ENCODE measurements at places on chromosomes 3 and 15.

- no peak for DNase-seq
Measured at GRCh38 chr15:77454951-77455350, 34.3 kb downstream of the HMG20A start.

DNA sequence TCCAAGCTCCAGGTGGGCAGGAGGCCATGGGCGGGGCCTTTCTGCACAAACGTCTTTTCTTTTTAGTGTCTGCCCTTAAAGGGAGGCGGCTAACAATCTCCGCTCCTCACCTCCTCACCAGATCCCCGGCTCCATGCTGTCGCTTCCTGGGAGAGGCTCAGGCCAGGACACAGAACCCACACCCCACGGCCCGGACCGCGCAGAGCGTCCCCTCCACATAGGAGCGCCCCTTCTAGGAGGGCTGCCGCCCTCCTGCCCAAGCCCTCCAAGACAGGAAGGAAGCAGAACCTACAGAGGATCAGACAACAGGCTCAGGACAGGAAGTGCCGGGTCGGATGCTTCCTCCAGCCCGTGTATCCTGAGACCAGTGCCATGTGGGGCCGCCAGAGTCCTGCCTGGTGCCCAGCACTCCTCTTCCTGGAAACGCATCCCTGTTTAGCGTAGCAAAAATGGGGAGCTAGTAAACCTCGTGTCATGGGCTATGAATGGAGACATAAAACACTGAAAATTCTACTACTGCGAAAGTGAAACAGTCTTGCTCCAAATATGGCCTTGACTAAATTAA lies 83.2 kb upstream of the ATP10A start:
- DNase-seq, result no peak

- DNase-seq, result no peak
Measured at GRCh38 chr3:10994306-10994705, 1.8 kb downstream of the SLC6A1 start.

DNA sequence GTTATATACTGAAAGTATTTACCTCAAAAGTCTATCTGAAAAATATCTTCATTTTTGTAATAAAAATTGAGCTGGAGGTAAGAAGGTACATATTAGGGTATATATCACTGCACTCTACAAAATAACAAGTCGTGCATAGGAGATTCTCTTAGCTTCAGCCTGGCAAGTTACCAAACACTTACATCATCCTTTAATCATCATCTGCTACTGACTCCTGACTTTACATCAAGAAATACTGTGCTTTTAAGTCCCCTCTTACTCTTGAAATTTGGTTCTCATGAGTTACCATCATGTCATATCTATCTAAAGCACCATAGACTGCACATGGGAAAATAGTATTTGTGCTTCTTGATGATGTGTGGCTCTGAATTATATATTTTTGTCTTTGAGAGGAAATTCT lies 50.8 kb downstream of the LYSMD4 start:
- peak; percentile 89 for DNase-seq

GRCh38 chr3:150890295-150890694 lies 14.9 kb downstream of the MINDY4B start:
- peak; percentile 18 for DNase-seq

DNA sequence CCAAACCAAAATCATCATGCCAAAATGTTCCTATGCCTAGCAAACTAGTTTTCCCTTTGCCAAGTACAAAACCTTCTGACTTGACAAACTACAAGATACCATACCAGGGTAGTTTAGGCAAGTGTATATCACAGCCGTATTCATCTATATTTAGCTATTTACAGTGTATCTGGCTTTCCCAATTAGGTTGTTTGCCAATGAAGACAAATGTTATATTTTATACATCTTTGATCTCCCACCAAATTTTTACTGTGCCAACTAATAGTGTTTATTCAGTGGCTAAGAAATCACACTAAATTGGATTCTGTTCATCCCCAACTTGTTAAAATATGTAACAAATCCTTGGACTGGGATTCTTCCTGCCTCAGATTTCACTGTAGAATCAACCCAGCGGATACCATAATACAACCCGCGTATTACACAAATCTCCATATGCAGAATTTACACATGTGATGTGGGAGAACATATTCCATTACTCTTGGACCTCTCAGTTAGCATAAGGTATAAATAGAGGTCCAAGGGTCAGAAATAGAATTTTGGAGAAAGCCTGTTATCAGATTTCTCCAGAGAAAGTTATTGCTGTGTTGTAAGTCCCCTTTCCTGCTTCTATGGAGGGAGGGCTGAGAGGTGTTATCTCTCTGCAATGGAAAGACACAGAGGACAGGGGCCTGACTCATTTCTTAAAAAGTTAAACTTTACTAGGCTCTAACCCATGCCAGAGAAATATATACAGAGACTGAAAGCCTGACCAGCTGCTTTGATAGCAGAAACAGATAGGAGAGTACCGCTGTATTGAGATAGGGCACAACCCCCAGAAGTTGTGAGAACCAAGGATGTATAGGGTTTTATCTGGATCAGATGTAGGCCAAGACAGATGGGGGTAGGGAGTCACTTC lies 467.0 kb downstream of the FGF12 start:
- DNase-seq, result no peak

- DNase-seq, result peak; percentile 5
Measured at GRCh38 chr15:55124616-55125015, 72.1 kb downstream of the RSL24D1 start.

DNA sequence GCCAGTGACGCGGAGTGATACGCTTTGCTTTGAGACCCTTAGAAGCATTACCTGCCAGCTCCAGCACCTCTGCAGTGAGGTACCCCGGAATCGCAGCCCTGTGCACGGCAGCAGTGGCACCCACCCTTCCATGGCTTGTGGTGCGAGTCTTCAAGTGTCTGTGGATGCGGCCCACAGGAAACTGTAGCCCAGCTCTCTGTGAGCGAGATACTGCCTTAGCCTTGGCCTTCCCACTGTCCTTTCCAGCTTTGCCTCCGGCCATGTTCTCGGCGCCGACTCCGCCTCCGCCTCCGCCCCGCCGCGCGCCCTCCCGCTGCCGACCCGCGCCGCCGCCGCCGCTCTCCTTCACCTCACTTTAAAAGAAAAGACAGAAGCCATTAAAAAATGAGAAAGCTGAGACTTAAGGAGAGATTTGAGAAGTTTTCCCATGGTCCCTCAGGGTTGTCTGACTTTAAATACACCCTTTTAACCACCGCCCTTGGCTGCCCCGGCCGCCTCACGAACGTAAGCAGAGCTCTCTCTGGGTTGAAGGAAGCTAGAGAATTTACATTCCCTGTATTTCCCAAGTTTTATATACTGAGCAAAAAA lies 78.5 kb upstream of the FAM174B start:
- peak; percentile 46 for DNase-seq

- DNase-seq, result peak; percentile 15
Measured at GRCh38 chr3:147572970-147573340, 163.8 kb downstream of the ZIC1 start.

- DNase-seq, result peak; percentile 4
Measured at GRCh38 chr3:85259748-85260147, 301.0 kb downstream of the CADM2 start.

- peak; percentile 96 for DNase-seq
Measured at GRCh38 chr15:58546635-58547627, 115.1 kb downstream of the LIPC start.

DNA sequence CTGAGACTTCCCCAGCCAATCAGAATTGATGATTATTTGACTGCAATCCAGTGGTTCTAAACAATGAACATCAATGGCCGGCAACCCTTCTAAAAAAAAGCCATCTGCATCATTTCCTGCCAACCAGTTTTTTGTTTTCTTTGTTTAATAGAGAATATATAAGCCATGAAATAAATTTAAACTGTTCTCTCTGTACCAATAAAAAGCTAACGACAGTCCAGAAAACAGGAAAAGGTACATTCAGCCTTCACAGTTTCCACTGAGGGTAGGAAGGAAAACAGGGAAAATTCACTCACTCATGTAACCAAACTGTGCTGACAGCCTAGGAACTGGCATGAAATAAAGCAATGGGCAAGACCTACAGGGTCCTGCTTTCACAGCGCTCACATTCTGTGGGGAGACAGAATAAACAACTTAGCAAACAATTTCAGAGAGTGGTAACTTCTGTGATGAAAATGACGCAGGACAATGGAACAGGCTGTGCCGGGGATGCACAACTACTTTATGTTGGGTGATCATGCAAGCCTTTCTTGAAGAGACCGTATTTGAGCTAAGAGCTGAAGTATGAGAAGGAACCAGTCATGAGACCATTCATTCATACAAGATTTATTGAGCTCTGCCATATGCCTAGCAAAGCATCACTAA lies 630.1 kb downstream of the MAGI1 start:
- DNase-seq, result no peak

DNA sequence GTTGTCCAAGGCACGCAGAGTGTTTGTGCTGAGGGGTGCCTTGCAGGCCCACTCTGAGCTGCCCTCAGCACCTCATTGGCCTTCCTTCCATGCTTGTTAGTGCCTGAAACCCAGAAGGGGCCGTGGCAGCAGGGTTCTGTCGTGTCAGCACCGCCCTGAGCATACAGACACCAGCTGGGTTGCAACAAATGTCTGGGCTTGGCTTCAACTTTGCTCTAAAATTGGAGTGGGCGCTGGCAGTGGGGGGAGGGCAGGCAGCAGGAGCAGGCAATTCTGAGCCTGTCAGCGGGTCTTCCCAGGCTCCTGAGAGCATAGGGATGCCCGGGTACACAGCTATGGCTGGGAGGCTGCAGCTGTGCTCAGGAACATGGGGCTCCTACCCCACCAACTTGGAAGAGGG lies 464.3 kb downstream of the EPHA3 start:
- DNase-seq, result no peak

- DNase-seq, result no peak
Measured at GRCh38 chr3:126955004-126955790, 27.7 kb upstream of the PLXNA1 start.

- DNase-seq, result peak; percentile 87
Measured at GRCh38 chr15:73608941-73609340, 24.2 kb downstream of the NPTN start.

DNA sequence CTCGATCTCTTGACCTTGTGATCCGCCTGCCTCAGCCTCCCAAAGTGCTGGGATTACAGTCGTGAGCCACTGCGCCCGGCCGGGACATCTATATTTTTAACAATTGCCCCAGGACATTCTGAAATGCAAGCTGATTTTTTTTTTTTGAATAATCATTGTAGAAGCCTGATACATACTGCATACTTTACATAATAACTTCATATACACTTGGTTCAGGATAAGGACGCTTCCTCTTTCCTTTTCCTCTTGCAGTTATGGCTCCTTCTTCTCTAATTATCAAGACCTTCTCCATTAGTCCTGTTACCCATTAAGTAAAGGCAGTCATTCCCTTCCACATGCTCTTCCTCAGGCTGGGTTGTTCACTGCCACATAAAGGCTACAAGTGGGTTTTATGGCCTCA lies 58.3 kb downstream of the SLCO3A1 start:
- no peak for DNase-seq

DNA sequence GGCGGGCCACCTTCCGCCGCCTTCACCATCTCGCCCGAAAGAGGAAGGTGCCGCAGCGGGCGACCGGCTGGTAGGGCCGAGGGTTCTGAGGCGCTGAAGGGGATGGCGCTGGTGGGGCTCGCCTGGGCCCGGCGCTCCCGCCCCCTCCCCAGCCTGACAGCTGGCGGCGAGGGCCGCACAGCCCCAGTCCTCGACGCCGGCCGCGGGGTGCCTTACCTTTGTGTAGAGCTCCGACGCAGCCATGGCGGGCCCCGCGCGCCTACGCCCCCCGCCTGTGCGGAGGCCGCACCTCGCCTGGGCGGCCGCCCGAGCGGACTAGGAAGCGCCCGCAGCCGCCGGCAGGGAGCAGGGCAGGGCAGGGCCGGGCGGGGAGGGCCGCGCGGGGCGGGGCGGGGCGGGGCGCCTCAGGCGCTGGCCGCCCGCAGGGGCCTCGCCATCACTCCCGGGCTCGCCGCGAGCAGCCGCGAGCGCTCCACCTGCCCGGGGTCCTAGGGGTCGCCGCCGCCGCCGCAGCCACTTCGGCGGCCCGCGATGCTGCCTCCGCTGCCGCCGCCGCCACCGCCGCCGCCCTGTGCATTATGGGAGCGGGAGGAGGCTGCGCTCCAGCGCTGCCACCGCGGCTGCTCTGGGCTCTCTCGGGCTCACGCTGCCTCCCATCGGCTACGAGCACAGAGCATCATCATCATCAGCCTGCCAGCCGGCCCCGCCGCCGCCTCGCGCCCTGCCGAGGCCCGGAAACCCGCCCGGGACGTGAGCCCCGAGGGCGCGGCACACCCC lies at the start of gene MYO5A:
Gene MYO5A (minus strand): TSS at position 317 of the 777 bp plus-strand sequence. CDS start 74 bp downstream, at position 243.
- DNase-seq, result peak; percentile 76

- no peak for DNase-seq
Measured at GRCh38 chr3:4984511-4984864, 5.3 kb downstream of the BHLHE40 start.

DNA sequence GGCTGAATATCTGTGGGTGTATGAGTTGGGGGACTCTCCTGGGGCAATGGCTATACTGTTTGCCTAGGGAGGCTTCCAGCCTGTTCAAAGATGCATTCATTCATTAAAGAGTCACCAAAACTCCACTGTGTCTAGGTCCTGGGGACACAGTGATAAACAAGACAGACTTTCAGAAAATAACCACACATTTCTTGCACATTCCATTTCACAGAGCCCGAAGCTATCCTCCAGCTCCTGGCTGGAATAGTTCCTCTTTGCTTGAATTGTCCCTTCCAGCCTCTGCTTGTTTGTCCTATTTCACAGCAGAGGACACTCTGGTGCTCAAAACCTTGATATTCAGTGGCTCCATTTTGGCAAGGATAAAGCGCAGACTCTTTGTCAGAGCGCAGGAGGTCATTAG lies 61.7 kb upstream of the ITGA11 start:
- no peak for DNase-seq

GRCh38 chr15:25803541-25803940 lies 59.6 kb downstream of the ATP10A start:
- DNase-seq, result no peak

DNA sequence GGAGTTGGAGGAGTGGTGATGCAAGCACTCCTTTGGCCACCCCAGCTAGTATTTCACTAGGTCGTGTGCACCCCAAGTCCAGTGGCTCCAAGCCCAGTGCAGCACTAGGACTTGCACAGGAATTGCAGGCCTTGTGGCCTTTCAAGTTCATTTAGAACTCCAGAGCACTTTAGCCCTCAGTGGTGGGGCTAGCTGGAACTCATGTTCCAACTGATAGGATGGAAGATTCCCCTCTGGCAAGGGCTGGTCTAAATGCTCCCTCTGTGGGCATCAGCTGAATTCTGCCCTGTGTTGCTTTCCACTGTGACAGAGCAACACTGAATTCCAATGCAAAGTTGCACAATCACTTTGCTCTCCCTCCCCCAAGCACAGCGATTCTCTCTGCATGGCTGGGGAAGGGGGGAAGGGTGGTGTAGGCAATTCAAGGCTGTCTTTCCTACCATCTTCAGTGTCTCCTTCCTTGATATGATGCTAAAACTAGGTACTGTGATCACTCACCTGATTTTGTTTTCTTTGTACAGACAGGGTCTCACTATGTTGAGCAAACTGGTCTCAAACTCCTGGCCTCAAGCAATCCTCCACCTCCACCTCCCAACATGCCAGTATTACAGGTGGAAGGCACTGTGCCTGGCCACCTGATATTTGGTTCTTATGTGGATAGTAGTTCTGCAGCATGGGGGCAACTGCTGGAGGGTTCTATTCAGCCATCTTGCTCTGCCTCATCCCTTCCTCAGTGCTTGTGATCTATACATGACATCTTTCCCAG lies 10.3 kb downstream of the USF3 start:
- peak; percentile 64 for DNase-seq
